ENCODE measurements at places on chromosomes 3 and 15.

DNA sequence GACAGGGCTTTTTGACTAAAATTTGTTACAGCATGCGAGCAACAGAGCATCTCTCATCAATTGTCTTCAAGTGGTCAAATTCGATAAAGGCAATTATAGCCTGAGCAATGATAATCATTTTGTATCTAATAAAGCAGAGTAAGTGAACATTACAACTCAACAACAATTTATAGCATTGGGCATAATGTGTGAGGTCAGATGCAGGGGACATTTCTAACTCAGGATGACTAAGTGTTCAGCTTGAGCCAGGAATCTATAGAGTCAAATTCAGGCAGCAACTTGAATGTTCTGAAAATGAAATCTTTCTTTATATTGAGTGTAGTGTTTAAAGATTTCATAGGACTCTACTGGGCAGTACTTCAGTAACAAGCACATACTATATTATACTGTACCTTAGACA is 1226.0 kb downstream of the ZPLD1 start:
- DNase-seq: no peak

- DNase-seq: no peak
Measured at GRCh38 chr3:62659660-62660059, 215.6 kb downstream of the CADPS start.

DNA sequence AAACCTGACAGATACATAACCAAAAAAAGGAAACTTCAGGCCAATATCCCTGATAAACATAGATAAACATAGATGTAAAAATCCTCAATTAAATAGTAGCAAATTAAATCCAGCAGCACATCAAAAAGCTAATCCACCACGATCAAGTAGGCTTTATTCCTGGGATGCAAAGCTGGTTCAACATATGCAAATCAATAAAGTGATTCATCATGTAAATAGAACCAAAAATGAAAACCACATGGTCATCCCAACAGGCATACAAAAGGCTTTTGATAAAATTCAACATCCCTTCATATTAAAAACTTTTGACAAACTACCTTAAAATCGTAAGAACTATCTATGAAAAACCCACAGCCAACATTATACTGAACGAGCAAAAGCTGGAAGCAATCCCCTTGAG is 882.2 kb downstream of the NTRK3 start:
- no peak for DNase-seq

DNA sequence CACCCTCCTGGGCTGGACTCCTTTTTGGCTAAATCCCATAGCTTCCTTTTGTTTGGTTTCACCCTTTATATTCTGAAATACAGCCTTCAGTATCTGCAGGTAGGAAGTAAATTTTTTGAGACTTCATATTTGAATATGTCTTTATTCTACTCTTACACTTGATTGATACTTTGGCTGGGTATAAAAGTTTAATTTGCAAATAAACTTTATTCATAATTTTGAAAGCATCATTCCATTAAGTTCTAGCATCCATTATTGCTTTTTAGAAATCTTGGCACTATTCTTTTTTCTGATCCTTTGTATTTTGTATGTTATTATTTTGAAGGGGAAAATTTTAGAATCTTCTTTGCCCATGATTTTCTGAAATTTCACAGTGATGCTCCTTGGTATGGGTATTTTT is 41.3 kb upstream of the FILIP1L start:
- no peak for DNase-seq

GRCh38 chr15:38551720-38552648 is 12.6 kb downstream of the RASGRP1 start:
- DNase-seq: no peak

- DNase-seq: no peak
Measured at GRCh38 chr3:105862217-105862616, 6.6 kb downstream of the CBLB start.

DNA sequence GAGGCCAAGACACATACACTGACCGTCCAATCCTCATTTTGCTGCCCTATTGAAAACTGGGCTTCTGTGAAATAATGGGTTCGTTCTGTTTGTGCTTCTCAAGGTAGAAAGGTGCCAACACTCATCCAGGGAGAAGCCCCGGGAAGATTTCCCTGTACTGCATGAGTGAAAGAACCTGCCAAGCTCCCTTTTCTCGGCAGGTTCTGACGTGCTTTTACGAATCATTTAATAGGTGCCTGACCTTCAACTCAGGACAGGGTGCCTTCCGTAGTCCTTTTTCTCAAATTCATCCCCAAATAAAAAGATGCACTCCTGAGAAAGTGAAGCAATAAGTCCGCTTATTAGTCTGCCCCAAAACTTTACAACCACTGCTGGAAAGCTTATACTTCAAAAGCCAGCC is 64.2 kb downstream of the B3GNT5 start:
- no peak for DNase-seq

- DNase-seq: no peak
Measured at GRCh38 chr3:86801921-86802320, 189.0 kb downstream of the VGLL3 start.

DNA sequence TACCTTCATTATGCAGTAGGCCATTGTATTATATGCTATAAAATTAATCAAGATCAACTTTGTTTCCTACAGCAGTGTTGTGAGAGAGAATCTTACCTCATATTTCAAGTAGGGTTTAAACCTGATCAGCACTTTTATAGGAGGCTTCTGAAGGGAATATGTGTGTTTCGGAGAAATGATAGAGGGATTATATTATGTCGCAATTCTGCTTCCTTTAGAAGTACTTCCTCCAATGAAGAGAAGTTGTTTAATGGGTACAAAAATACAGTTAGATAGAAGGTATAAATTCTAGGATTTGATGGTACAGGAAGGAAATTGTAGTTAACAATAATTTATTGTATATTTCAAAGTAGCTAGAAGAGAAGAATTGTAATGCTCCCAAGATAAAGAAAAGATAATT is 54.9 kb downstream of the NSUN3 start:
- no peak for DNase-seq

- no peak for DNase-seq
Measured at GRCh38 chr3:72144773-72145505, 360.0 kb upstream of the PROK2 start.

GRCh38 chr3:84835366-84835765 is 123.4 kb upstream of the CADM2 start:
- DNase-seq: no peak

DNA sequence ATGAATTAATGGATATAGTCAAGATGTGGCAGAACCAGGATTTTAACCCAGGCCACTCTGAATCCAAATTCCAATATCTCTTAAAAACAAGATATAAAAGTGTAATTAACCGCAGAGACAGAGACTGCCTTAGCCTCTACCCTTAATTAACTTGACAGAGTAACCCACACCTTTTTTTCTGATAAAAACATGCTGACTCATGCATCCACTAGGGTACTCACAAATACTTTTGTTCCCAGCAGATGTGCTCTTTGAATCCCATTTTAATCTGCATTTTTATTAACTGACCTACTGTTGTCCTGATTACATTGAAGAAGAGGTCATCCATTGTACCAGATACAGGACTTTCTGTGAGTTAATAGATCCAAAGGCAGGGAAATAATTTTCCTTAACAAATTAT is 278.3 kb downstream of the CHL1 start:
- no peak for DNase-seq

GRCh38 chr3:136485777-136486176 is 235.6 kb downstream of the PCCB start:
- DNase-seq: no peak

DNA sequence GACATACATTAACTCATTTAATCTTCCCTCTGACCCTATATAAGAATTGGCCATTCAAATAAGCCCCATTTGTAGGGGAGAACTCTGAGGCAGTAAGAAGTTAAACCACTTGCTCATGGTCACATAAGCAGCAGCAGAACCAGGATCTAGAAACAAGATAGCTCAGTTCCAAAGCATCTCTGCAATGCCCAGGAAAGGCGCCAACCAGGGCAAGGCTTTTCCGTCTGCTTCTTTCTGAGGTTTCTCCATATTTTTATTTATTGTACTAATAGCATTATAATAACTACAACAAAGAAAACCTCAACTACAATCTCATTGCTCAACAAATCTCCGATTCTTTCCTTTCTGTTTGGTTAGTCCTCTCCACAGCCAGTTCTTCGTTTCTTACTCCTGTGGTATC is 4.3 kb upstream of the UBE2E2 start:
- no peak for DNase-seq

DNA sequence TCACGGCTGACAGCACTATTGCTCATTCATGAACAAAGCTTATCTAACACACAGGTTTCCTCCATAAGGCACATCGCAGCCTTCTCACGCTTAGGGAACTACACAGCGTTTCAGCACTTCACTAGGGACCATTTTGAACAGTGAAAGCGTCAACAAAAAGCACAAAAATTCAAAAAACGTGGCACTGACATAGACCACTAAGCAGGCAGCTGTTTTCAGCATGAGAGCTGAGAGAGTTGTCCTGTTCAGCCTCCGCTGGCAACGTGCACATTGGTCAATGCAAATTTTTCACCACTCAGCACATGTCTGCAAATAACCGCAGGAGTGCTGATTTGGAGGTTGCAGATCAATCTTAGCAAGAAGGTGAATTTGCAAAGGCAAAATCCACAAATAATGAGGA is 109.2 kb downstream of the LRRK1 start:
- no peak for DNase-seq

GRCh38 chr3:143821862-143822261 is 26.4 kb downstream of the SLC9A9 start:
- DNase-seq: no peak

GRCh38 chr3:160458151-160458550 is 8.6 kb upstream of the TRIM59 start:
- DNase-seq: no peak

GRCh38 chr3:157122116-157122515 is 37.8 kb downstream of the CCNL1 start:
- no peak for DNase-seq

DNA sequence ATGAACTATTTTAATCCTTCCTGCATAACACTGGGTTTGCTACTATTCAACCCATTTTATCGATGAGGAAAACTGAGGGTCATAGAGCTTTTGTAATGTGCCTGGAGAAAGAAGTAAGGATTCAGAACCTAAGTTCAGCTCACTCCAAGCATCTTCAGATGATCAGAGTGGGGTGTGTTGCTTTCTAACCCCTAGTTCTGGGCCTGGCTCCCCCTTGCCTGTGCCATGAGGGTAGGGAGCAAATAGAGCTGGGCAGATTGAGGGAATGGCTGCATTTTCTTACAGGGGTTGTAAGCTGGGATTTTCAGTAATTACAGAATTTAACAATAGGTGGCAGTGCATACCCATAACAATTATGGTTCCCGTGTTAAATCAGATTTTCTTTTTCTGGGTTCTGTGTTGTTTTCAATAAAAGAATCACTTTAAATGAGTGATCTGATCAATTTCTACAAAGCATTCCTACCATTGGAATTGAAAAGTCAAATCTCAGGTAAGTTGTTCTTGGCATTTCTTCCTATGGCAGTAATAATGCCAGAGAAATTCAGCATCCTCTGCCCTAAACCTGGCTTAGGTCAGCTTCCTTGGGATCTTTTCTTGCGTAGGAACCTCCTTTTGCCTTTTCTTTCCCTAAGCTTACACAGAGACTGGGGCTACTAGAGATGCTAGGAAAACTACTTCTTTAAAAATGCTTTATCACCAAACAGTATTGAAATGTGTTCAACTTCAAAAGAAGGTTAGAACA is 103.8 kb upstream of the IL12A start:
- no peak for DNase-seq

- DNase-seq: no peak
Measured at GRCh38 chr3:31692751-31693150, 160.0 kb downstream of the STT3B start.

DNA sequence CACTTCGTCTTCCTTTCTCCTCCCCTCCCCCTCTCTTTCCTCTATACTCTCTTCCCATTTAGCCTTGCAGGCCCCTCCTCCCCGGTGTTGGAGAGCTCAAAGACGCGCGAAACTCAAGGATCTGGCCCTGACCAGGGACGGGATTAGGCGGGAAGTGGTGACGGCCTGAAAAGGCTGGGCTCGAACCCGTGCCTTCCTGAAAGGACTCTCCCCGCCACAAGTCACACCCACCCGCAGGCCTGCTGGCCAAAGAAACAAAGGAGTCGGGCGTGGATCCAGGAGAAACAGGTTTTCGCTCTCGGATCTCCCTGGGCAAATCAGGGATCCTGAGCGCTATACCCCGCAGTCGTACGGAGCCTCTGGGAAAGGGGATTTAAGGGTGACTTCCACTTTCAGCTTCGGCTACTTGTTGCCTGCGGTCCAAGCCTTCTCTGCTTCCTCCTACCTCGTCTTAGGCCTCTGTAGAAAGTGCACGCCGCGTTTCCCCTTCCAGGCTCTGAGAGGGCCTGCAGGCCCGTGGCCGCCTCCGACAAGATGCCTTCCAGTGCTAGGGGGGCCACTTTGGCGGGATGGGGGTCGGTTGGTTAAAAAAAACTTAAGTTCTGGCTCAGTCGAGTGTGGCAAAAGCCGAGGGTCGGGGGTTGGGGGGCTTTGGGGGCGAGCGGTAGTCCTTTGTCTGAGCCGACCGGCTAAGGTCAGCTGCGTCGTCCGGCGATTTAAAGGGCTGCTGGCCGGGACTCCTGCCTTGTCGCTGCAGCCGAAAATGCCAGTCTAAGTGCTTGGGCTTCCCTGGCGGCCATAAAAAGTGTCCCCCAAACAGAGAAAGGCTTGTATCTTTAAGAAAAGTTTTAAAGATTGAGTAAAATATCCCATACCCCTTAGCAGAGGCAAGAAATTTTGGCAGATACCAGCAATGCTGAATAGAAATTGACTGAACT is 8.2 kb downstream of the ZIC4 start:
- DNase-seq: no peak

- no peak for DNase-seq
Measured at GRCh38 chr3:46664188-46664970, 29.1 kb downstream of the ALS2CL start.

DNA sequence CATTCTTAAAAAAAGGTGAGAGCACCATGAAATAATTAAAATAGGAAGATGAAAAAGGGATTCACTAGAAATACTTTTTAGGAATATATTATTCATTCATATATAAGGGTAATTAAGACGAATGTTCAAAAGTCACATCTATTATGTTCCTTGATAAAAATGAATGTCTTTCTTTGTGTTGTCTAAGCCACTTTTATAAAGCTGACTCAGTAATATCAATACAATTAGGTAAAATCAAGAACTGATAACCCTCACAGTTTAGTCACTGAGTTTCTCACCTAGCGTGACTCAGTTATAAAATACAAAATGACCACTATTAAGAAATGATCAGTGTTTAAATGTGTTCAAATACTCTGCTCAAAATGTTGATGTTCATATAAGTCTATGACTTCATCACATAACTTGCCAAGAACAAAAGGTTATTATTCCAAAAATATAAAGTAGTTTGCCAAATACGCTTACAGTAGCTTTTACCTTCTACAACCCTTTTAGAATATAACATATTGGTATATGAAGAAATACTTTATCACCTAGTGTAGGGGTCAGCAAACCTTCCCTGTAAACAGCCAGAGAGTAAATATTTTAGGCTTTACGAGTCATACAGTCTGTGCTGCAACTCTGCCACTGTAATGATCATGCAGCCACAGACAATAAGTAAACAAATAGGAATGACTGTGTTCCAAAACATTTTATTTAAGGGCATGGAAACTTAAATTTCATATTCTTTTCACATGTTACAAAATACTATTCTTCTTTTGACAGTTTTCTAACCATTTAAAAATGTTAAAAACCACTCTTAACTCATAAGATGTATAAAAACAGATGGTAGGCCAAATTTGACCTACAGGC is 369.8 kb downstream of the TBC1D5 start:
- DNase-seq: no peak

Data from activated T-cell treated with anti-CD3 and anti-CD28 coated beads for 1 hour (primary cell).